ENCODE measurements at places on chromosomes 1 and 21.

DNA sequence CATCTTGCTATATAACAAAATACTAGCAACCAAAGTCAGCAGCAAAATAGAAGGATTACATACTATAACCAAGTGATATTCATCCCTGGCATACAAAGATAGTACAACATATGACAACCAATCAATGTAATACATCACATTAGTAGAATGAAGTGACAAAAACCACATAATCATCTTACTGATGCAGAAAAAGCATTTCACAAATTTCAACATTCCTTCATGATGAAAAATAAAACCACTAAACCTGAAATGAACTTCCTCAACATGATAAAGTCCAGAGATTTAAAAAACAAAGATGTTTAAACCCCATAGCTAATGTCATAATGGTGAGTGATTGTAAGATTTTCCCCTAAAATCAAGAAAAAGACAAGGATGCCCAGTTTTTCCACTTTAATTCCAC is 18.6 kb downstream of the RO60 start:
- DNase-seq, result no peak

DNA sequence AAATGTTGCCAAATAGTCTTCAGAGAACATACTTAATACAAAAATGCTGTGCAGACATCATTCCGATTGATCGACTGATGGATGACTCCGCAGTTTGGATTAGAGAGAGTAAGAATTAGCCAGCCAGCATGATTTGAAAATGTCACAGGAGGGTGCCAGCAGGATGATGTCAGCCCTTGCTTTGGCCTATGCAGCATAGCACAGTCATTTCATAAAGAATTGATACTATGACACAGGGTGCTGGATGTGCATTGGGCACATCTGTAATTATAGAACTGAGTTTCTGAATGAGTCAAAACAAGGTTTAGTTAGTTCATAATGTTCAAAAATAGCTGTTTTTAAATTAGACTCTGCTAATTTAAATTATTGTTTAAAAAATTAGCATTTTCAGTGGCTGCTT is 21.6 kb upstream of the TRAF5 start:
- peak; percentile 33 for DNase-seq

DNA sequence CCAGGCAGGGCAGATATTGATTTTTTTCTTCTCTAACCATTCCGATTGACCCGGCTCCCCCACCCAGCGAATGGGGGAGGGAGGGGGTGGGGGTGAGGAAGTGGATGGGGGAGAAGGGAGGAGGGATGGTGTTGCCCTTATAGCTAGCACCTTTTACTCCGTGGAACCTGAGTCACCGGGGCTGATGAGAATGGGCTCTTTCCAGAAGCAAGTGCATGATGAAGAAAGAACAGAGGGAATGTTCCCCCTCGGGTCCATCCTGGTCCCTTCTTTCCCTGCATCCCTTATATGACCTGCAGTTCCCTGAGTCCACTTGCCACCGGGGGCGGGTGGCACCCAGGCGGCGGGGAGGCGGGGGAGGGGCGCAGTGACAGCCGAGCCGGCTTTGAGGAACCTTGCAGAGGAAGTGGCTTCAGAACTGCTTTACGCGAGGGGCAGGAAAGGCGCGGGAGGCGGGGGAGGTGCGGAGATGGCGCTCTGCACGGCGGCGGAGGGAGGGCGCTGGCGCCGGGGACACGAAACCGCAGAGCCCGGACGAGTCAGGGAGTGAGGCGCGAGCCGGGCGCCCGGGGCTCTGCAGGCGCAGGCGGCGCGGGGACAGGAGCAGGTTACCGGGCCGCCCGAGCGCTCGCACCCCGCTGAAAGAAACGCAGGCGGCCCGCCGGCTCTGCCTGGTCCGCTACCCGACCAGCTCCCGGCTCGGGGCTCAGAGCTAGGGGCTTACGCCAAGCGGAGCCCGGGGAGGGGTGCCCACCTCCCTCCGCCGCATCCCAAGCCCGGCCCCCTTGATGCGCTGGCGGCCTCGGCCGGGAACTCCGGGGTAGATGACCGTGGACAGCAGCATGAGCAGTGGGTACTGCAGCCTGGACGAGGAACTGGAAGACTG is 49.7 kb downstream of the RASSF5 start:
- peak; percentile 74 for DNase-seq

DNA sequence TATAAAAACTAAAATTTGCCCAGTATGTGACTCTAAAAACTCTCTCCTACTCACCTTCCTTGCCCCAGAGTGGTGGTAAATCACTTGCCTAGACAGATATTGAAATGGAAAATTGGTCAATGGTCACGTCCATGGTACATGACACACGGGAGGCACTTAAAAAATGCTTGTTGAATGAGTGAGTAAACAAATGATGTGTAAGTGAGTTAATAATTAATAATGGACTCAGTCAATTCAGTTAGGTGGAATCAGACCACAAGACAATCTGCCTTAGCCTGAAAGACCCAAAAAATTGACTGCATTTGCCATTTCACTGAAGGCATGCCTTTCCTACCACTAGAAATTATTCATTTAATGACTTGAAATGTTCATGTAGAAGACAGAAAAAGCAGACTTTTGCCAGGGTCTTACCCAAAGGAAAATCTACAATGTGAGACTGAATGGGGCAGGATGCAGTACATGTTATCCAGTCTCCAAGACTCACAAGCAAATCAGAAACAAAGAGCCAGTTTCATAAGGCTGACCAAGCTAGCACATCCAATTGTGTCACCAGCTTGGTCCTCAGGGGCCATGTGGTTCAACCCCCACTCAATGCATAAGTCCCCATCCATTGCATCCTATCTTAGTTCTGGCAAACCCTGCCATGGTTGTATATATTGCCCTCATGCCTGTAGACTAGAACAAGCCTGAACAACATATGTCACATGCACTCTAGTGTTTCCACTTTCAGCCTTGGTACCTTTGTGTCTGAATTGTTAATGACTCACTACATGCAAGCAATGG is 73.6 kb downstream of the TBX15 start:
- DNase-seq, result no peak

- DNase-seq, result no peak
Measured at GRCh38 chr1:221149555-221150075, 270.4 kb downstream of the HLX start.

DNA sequence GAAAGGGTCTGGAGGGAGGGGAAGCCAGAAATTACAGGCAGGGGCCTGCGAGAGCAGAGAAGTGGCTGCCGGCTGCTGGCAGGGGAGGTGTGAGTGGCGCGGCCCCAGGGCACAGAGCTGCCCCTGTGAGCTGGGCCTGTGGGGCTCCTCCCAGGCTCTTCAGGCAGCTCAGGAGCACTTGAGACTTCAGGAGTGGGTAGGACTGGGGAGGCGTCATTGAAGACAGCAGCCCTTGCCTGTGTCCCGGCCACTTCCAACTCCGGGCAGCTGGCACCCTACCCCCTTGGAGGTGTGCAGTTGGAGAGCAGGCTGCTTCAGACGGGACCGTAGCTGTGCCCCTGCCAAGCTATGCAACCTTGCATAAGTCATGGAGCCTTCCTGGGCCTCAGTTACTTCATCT is 87.5 kb upstream of the ACTL8 start:
- DNase-seq, result no peak

GRCh38 chr1:232382671-232383070 is 247.3 kb downstream of the SIPA1L2 start:
- no peak for DNase-seq

DNA sequence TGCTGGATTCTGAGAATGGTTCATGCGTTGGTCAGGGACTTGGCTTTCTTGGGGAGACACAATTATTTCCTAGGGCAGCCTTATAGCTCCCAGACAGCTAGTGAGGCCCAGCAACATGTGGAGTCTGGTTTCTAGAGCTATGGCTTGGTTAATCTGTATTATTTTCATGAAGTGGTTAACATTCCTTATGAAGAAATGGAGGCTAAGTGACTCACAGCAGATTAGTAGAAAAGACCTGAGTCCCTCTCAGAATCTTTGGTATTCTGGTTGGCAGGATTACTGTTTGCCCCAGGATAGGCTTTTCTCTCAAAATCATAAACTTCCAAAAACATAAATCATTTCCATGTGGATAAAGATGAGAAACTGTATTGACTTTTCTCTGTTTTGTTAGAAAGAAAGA is 42.3 kb downstream of the DUSP10 start:
- DNase-seq, result peak; percentile 59

GRCh38 chr1:21165076-21165475 is 11.6 kb downstream of the EIF4G3 start:
- no peak for DNase-seq

DNA sequence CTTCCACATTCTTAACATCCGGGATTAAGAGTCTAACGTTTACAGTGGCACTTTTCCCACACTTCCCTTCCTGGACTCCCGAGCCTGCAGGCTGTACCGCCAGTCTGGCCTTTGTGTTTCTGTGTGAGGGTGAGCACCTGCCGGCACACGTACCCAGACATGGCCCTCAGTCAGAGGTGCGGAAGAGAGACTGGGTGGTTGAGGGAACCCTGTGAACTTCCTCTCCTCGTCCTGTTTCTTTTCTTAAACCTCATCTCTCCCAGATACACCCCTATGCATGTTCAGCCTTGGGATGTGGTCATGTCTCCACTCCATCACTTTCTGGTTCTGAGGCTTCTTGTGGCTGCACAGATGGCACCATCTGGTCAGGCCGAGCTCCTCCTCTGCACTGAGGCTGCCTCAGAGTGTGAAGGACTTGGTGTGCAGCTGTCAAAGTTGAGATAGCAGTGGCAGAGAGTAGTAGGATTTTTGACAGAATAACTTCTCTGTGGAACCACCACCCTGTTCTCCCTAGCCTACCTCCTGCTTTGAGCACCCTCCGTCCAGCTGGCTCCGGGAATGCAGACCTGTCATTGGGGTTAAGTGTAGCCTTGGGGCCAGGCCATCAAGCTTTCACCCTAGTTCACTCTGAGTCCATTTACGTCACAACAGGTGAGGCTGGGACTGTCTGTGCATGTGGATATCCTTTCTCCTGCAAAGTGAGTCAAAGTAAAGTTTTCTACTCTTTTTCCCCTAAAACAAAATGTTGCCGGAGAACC is 31.4 kb downstream of the VASH2 start:
- DNase-seq, result no peak

GRCh38 chr21:27257226-27257625 is 290.3 kb upstream of the ADAMTS5 start:
- DNase-seq, result no peak

DNA sequence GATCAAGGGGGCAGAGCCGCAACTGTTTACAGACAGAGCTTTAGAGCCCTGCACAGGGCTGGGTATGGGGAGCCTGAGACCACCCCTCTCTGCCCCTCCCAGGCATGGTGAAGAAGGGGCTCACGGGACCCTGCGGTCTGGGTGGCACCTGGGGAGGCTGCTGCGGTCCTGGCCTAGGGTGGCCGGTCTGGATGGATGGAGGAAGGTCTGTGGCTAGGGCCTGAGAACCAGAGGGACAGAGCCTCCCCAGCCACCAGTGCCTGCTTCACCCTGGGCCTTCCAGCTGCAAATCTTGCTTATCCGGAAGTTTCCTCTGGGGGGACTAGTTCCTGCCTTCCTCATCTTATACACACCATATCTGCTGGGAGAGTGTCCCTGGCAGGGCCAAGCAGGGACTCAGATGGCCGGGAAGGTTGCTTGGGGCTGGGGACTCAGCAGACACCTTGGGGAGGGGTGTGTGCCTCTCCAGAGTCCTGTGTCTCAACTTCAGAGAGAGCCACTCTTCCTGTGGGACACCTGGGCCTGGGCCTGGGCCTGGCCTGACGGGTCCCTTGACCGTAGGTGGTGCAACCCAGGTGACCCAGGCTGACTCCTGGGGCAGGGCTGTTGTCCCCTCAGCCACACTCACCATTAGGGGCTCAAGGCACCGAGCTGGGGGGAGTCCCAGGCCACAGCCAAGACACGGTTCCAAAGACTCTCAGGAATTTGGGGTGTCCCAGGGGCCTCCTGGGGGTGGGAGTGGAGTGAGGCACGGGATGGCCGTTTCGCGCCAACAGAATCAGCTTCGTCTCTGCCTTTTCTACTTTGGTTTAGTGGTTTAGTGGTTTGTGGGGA is 52.0 kb upstream of the ACTRT2 start:
- no peak for DNase-seq

- no peak for DNase-seq
Measured at GRCh38 chr1:212611000-212611948, 2.7 kb downstream of the ATF3 start.

GRCh38 chr1:23475641-23476040 is 8.3 kb downstream of the ASAP3 start:
- no peak for DNase-seq

GRCh38 chr1:169009666-169010065 is 96.8 kb upstream of the ATP1B1 start:
- no peak for DNase-seq

GRCh38 chr1:198829944-198830343 is 191.1 kb downstream of the PTPRC start:
- peak; percentile 13 for DNase-seq

DNA sequence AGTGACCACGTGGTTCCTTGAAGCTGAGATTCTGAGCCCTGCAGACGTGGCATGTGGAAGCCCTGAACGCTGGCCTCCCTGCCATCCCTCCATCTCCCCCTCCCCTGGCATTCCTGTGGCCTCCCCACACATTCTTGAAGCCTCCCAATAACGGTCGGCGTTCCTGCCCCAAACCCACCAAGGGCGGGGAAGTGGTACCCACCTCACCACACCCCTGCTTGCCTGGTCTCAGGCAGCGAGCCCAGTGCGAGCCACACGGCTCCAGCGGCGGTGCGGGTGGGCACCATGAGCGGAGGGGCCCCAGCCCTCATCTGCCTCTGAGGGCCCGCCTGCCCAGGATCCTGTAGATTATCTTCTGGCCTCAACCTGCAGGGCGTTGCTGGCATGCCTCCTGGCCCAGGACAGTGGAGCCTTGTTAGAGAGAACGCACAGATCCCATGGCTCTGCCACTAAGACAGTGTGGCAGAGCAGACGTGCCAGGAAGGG is 20.6 kb upstream of the PRELP start:
- DNase-seq, result no peak

DNA sequence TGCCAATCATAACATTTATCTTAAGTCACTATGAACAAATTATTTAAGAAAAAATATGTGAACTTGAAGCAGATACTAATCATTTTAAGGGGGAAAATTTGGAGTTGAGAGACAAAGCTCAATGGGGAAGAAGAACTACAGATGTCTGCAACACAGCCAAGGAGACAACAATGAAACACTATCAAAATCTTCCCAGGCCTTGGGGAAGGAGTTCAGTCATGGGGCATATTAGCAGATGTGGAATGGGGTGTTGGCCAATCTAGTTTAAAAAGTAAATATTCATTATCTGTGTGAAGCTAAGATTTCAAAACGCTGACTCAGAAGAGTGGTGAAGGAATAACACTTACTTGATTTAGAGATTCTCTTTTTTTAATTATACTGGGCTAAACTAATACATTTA is 671.6 kb upstream of the ZP4 start:
- no peak for DNase-seq

- DNase-seq, result no peak
Measured at GRCh38 chr1:16300436-16300835, 51.8 kb downstream of the FBXO42 start.

Measured in GM03348 (cell line).